ENCODE measurements at places on chromosomes 1 and 21.

- no peak for DNase-seq
Observed at GRCh38 chr1:162087111-162087510, 17.6 kb downstream of the NOS1AP start.

DNA sequence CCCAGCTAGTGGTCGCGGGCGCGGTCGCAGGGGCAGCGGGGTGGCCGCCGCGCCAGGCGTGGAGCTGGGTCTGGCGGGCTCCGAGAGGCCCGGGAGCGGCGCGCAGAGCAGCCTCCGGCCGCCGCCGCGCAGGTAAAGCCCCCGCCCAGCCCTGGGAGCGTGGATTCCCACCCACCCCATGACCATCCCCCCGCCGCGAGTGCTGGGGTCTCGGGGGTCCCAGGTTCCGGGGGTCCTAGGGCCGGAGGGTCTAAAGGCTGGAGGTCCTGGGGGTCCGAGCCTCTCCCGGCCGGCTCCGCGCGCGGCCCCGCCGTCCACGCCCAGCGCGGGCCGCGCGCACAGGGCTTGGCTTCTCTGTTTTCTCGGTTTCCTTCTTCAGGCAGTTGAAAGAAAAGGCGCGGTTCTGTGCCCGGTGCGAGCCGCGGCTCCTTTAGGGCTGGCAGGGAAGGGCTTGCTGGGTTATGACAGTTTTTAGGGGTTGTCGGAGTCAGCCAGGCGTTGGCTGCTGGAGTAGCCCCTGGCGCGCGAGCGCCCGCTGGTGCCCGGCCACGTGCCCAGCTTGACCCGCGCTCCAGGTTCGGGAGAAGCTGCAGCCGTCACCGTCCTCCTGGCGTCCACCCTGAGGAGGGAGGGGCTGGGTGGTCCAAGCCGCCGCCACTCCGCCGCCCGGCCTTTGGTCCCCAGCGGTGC, 359 bp downstream of the LRRC3 start:
- DNase-seq: peak; percentile 30

DNA sequence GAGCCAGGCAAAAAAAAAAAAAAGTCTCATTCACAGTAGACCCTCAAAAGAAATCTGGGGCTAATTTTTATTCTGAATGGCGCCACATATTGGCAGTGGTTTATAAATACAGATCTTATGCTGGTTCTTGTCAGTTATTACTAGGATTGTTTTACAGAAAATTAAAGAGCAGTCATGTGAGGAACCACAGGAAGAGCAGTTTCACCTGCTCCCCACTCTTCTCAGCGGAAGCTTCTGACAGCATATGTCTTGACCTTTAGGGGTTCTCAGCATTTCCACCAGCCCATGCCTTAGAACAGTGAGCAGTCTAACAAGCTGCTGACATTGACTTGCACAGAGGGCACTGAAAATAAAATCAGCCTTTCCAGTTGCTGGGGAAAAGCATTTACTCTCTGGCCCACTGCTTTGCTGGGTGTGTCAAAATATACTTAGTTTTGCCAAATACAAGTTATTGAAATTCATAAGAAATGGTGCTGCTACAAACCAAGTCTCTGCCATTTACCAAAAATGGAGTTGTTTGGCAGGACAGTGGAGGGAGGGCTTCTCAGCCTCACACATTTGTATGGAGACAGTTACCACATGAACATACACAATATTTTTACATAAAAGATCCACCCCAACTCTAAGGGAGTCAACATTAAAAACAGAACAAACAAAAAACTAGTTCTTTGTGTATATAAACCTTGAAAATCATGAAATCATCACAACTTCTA, 144.2 kb downstream of the SYT2 start:
- DNase-seq: no peak

DNA sequence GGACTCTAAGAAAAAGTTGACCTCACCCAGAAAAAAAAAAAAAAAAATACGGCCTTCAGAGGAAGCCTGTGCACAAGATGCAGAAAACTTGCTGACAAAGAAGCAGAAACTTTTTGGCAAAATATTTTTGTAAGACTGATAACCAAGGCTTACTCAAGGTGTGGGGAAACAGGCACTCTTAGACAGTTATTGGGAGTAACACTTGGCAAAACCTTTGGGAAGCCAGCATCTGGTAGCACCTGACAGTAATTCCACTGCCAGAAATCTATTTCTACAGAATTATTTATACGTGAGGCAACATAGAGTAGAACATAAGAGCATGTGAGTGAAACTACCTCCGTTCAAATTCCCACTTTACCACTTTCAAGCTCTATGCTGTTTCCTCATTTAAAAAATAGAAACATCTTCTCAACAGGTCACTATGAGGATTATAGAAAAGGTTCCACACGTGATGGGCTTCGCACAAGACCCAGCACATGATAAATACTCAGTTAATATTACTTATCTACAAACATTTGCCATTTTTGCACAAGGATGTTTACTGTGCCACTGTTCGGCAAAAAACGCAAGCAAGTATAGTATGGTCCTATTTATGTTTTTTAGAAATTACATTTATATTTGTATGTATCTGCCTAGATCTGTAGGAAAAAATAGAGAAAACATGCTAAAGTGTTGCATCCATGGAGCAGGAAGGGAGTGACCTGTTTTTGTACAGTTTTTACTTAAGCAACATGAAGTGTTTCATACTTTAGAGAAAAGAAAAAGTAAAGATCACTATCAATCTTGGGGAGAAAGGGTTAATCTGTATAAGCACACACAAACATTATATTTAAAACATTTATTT, 22.2 kb downstream of the MRPL39 start:
- DNase-seq: no peak

DNA sequence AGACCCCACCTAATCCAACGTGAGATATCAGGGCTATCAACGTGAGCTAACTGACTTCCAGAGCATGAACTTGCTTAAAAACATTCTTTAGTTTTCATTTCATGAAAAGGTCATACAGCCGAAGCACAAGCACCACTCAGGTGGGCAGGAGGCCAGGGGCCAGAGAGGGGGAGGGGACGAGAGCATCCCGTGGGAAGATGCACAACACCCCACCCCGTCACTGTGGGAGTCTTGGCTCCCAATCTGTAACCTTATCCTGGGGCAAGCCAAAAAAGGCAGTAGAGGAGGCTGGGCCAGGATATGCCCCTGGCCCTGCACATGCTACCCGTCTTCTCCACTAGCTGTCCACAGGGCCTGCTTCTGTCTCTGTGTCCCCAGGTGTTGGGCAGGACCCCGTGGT, 31.4 kb downstream of the SSBP3 start:
- DNase-seq: no peak

GRCh38 chr1:187091666-187092065, 262.9 kb downstream of the PLA2G4A start:
- DNase-seq: no peak

- DNase-seq: no peak
Observed at GRCh38 chr1:47208374-47208850, 18.6 kb upstream of the PDZK1IP1 start.

- no peak for DNase-seq
Observed at GRCh38 chr1:34879230-34879629, 19.7 kb upstream of the SMIM12 start.

DNA sequence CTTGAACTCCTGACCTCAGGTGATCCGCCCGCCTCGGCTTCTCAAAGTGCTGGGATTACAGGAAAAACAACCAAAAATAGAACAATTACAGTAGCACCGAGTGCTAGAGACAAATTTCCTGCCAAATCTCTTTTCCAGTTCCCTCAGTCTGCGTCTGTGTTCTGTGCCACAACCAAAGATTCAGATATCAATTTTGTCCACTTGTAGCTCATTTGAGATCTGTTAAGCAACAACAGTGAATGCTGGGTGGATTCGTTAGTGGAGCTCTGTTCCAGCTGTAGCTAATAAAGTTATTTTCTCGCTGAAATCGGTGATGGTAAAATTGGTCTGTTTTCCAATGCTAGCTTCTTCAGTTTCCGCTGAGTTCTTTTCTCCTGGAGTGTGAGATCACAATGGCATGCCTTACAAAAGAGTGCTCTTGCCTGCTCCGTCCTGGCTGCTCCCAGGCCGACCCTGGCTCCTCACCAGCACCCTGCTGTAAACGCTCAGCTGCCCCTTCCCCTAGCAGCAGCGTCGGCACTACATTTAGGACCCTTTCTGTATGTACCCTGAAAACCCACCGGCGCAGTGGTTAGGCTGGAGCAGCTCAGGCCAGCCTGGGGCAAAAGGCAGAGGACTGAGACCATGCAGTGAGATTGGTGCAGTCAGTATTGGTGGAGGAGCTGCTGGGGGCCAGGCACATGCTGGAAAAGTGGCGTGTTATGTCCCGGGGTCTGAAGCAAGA, 395.4 kb downstream of the KIF26B start:
- DNase-seq: no peak

GRCh38 chr1:81407000-81407821, 393.5 kb upstream of the ADGRL2 start:
- peak; percentile 3 for DNase-seq
